ENCODE measurements at places on chromosomes 3 and 15.

DNA sequence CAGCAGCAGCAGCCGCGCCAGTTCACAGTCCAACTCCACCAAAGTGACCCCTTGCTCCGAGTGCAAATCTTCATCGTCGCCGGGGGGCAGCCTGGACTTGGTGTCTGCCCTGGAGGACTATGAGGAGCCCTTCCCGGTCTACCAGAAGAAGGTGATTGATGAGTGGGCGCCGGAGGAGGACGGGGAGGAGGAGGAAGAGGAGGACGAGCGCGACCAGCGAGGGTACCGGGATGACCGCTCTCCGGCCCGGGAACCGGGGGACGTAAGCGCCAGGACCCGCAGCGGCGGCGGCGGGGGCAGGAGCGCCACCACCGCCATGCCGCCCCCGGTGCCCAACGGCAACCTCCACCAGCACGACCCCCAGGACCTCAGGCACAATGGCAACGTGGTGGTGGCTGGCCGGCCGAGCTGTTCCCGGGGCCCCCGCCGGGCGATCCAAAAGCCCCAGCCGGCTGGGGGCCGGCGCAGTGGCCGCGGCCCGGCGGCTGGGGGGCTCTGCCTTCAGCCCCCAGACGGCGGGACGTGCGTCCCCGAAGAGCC lies 224.1 kb upstream of the IL12A start:
- no peak for DNase-seq

- DNase-seq, result no peak
Measured at GRCh38 chr3:179404307-179404706, 47.0 kb downstream of the GNB4 start.

DNA sequence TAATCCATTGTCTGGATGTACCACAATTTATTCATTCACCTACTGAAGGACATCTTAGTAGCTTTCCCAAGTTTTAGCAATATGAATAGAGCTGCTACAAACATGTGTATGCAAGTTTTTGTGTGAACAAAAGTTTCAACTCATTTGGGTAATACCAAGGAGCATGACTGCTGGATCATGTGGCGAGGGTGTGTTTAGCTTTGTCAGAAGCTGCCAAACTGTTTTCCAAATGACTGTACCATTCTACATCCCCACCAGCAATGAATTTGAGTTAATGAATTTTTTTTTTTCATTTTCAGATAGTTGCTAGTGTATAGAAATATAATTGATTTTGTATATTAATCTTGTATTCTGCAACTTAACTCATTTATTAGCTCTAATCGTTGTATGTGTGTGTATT lies 20.0 kb upstream of the ELP6 start:
- DNase-seq, result peak; percentile 48

DNA sequence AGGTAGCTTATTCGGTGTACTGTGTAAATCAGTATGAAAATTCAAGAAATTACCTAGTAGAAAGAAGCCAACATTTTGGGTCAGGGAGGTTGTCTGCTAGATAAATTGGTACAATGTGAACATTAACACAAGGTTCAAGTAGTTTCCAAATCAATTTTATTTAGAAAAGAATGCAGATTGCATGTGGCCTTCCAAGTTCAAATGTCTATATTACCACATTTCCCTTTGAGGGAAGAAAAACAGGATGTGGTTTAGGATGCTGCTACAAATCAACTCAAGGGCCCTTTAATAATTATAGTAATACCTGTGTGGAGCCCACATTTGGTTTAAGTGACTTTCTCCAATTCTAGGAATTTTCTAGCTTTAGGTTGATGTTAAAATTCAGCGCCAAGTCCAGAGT lies 57.5 kb downstream of the CADPS start:
- no peak for DNase-seq

DNA sequence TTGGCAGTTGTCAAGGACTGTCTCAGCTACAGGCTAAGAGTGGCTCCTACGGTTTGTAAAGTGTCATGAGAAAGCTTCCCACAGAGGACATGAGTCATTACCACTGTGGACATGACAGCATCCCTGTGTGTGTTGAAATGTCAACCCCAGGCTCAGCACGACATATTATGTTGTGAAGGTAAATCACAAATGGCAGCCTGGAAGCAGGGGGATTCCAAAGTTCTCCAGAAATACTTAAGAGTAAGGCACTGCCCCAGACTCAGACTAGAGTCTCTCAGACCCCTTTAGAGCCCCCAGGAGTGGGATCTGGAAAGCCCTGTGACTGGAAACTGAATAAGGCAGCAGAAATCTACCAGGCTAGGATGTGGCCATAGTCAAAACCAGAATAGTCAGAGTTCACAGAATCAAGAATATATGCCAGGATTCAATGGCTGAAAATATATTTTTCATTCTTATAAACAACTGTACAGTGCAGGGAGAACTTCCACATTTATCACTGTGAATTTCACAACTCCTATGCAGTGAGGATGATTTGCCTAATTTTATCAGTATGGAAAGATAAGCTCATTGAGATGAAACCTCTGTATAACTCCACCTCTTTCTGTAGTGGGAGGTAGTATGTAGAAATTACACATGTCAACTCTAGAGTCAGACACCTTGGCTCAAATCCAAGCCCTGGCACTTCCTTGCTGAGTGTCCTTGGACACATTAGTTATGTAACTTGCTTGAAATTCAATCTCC lies 237.1 kb upstream of the CFAP20DC start:
- peak; percentile 83 for DNase-seq

DNA sequence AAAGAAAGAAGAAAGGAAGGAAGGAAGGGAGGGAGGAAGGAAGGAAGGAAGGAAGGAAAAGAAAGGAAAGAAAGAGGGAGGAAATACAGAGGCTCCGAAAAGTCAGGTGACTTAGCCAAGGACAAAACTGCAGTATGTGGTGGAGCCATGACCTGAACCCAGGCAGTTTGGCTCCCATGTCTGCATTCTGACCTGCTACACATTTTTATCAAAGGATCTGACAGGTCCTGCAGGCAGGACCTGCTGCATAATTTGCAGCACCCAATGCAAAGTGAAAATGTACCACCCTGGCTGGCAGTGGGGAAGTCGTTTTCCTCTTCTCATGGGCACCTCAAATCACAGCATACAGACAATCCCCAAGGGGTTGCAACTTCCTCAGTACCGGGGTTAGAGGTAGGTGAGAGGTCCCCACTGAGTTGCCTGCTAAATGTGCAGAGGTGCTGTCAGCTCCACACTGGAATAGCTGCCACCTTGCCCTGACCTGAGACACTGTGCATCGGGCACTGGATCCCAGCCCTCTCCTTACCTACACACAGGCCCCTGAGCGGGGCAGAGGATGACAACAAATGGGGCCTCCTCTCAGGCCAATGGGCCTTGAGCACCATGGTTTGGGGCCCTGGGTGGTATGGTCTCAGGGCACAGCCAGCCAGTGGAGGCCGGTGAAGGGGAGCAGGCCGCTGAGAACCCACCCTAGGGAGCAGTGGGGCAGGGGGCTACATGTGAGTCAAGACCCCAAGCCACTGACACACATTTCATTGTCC lies 175.1 kb downstream of the SHQ1 start:
- DNase-seq, result no peak

DNA sequence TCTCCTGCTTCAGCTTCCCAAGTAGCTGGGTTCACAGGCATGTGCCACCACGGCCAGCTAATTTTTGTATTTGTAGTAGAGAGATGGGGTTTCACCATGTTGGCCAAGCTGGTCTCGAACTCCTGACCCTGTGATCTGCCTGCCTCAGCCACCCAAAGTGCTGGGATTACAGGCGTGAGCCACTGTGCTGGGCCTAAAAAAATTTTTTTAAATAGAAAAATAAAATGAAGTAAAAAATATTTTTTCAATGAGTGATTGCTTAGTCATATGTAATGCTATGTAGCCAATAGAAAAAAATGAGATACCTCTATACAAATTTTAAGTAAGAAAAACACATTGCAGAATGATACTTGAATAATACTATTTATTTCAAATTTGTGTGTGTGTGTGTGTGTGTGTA lies 27.9 kb upstream of the SLC30A4 start:
- no peak for DNase-seq

- DNase-seq, result no peak
Measured at GRCh38 chr3:185837414-185837813, 12.6 kb upstream of the IGF2BP2 start.

DNA sequence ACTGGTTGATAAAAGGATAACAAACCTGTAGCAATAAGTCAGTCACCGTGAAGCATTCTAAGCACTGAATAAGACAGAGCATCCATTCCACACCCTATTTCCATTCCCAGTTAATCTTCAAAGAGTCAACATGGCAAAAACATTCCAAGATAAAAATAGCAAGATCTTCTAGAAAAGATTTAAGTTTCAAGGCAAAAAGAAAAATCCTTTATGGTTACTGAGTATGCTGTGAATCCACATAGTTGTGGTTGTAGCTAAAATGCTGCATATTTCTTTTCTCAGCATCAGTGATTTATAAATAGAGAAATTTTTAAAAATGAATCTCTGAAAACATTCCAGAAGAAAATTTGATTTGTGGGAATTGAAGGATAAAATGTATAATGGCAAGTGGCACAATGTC lies 21.1 kb downstream of the GAP43 start:
- no peak for DNase-seq

GRCh38 chr15:40756938-40757337 lies 1.9 kb upstream of the RMDN3 start:
- no peak for DNase-seq

DNA sequence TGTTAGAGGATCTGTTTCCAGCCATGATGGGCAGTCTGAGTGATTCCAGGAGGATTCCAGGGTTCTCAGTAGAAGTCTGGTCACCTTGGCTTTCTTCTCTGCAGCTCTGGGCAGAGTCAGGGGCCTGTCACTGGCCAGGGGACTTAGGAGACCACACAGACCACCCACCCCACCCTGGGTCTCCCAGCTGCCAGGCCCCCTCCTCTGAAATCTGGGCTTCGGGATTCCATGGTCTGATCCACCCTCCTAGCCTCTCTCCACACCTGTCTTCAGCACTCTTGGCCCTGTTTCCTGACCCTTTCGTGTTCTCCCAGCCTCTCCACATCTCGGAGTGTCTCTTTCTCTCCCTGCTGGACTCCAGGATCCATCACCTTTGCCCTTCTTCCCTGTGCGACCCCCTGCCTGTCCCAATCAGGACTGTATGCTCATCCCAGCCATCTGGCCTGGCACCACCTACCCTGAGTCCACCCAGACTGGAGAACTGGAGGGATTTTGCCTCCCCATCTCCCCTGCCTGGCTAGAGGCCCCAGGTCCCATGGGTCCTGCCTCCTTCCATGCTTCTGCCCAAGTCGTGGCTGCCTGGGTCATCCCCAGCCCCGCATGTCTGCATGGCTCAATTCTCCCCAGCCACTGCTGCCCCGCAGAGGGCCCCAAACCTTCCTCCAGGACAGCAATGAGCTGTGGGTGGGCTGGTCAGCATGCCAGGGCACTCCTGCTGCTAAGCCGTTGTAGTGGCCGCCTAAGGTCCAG lies 34.3 kb downstream of the GOLGA6L10 start:
- no peak for DNase-seq

DNA sequence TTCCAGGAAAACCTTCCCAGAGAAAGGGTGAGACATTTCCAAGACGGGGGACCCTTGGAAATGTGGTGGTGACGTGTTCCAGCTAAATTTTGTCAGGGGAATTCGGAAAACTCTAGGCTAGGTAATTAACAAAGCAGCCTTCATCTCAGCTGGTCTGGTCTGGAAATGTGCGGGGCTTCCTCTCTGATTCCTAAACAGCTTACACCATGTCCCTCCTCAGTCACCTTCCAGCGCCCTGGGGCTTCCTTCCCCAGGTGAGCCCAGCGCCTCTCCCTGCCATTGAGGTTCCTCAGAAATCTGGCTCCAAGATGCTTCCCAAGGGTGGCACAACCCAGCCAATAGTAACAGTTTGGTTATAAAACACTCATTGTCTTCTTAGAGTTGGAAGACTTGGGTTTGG lies 571 bp downstream of the ACAD9 start:
- DNase-seq, result no peak

- DNase-seq, result no peak
Measured at GRCh38 chr15:91660174-91660649, 193.3 kb upstream of the SLCO3A1 start.

DNA sequence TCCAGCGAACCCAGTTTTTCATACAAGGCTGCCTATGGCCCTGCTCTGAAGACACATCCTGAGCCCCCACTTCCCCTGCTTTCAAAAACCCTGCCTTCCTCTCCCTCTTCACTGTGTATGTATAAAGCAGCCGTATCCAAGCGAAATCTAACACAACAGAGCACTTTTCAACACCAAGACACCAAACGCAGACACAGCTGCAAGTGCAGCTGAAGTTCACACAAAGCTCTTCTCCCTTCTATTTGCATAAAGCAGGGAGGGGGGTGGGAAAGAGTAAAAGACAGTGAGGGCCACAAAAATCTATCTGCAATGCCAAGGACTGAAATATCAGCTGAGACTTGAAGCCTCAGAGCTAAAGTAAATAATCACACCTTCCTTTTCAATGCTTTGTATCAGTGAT lies 35.1 kb upstream of the CSPG5 start:
- DNase-seq, result no peak

GRCh38 chr3:60579734-60580133 lies 671.5 kb downstream of the FHIT start:
- no peak for DNase-seq

- no peak for DNase-seq
Measured at GRCh38 chr15:90807074-90807785, 61.2 kb upstream of the FURIN start.

DNA sequence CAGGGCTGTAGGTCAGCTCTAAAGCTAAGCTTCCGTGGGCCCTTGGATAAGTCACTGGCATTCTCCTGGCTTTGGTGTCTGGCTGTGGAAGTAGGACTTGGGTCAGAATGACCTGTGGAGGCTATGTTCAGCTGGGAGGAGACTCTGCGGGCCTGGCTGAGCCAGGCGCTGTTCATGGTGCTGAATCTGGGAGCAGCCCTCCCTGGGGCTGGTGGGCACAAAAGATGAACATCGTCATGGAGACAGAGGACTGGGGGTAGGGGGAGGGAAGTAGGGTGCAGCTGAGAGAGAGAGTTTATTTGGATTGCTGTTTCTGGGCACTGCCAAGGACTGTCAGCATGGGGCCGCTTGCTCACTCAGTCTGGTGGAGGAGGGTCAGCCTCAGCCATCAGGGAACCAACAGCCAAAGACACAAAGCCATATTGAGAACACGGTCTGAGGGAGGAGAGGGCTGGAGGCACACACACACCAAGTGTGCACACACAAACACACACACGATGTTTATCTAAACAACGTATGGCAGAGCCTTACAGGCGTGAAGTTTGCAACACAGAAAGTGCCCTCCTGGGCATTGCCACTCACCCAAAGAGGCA lies 120.7 kb upstream of the LINGO1 start:
- DNase-seq, result no peak
